CD8-positive, alpha-beta T cell (primary cell): ENCODE measurements at places on chromosomes 4 and X. TPM values are rescaled to one million over a fixed set of nuclear protein-coding genes. Genes with fewer than 3 reads are reported as not detected.
A peak's percentile ranks its signal among the peaks of the same experiment; 100 is the strongest.

- DNase-seq, result no peak
Measured at GRCh38 chr4:111635646-111636045, 509.6 kb upstream of the FAM241A start.

TSPYL2 gene
- total RNA-seq, result 978 TPM

SEPTIN6 gene
- 138 TPM for total RNA-seq

GRCh38 chrX:127649011-127649410 is 403.2 kb downstream of the ACTRT1 start:
- DNase-seq, result no peak

DNA sequence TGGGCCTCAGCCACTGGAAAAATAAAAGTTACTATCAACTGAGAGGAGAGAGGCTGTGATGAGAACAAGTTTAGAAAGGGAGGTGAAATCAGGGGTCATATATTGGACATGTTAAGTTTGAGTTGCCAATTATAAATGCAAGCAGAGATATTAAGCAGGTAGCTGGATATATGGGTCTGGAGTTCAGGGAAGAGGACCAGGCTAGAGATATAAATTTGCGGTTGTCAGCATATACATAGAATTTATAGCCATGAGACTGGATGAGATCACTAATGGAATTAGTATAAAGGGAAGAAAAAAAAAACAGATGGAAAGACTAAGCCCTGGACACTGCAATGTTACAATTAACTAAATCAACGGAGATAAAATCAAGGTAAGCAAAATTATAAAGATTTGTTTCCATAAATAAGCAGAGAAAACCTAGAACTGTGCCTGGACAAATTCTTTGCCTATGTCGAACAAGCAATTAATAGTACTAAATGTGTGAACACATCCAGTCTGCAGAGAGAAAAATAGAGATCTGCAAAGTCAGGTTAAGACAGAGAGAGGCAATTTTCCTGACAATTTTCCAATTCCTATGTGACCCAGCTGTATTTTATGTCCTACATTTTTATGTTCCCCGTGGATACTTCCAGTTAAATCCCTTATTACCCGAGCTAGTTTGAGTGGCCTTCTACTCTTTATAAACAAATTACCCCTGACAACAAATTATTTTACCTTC is 265.4 kb downstream of the GASK1B start:
- no peak for DNase-seq

LAGE3 gene
- total RNA-seq, result 6.6 TPM

DNA sequence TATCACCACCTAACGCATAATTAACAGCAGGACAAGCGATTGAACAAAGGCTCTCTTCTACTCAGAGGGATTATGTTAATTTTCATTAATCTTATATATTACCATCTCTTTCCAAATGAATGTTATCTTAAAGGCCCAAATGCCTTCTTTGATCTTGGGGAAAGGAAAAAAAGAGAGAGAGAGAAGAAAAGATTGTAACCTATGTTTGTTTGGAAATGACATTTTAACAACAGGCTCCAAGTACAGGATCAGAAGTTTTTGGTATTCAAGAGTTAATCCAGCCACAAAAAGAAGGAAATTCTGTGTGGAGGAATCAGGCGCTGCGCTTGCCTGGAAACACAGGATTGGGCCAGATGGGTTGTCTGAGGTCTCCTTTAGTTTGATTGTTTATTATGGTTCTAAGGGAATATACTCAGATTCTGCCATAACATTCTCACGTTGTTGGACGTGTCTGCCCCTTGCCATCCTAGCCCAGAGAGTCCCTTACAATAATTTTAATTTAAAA is 100.7 kb upstream of the STX18 start:
- no peak for DNase-seq

DNA sequence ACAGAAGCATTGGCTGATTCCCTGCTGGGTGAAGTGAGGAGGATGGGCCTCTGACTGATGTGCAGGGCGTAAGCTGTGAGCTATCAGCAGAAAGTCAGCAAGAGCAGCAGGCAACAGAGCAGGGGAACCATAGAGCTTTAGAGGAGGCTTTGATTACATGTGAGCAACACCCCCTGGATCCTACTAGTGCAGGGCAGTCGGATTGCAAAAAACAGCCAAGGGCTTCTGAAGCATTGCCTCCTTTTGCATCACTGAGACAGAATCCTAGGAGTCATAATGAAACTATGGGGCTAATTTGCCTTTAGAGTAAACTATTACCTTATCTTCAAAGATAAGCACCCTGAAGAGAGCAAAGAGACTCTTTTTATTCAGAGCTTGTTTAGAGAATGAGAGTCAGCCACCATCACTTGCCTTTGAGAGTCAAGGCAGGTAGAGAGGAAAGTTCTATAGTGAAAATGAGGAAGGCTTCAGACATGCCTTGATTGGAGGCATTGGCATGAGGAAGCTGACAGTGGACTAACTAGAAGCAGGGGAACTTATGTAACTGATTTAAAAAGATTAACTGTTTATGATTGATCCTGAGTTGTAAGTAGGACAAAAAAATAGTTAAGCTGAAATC is 420.3 kb downstream of the PDHA2 start:
- no peak for DNase-seq

HPSE gene
- 1.1 TPM for total RNA-seq

- DNase-seq, result no peak
Measured at GRCh38 chrX:95885074-95885473, 799.6 kb upstream of the DIAPH2 start.

DNA sequence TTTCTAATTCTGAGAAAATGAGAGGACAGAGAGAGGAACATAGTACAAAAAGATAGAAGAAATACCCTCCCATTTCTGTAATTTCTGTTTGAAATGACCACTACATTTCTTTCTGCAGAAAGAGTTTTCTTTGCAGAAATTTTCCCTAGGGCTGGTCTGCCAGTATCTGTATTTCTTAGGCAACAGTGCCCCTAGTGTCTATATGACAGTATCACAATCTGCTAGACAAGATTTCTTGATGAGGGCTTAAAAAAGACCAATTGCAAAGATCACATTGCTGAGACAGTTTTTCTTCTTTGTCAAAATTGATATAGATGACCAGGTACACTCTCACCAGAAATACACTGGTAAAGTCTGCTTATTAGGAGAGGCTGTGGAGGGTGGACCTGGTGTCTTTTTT is 81.0 kb upstream of the ZDHHC15 start:
- no peak for DNase-seq

DNA sequence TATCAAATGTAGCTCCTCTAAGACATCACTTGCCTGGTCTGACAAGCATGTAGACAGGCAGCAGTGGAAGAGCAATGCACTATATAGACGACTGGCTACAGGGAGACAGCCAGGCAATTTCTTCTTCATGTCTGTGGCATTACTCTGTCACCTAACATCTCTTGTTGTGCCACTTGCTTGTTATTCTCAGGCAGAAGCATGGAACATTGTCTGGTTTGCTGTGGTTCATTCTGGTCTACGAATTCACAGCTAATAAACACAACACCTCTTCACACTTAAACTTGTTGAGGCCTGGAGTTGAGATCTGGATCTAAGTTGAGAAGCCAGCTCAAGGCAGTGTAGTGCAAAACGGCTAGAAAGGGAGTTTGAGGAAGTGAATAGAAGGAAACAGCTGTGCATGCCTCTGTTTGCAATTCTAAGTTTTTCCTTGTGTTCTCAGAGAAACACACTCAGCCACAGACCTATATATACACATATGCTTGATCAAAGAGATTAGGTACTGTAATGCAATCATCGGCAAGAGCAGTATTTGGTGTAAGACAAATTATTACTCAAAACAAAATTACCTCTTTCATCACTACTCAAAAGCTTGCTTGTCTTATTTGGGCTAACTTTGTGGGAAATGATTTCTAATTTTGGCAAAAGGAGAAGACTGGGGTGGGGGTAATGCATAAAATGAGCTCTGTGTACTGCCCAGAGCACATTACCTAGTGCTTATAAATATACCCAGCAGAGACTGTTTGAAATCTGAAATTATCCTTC is 243.8 kb downstream of the PPP3CA start:
- DNase-seq, result no peak

- no peak for DNase-seq
Measured at GRCh38 chr4:165325732-165326512, 1.5 kb upstream of the MSMO1 start.

GRCh38 chr4:152257601-152258066 is 278.3 kb downstream of the FBXW7 start:
- no peak for DNase-seq

- DNase-seq, result peak; percentile 88
Measured at GRCh38 chrX:40097504-40098263, at the start of gene BCOR. BCOR (minus strand) TSS chrX:40097958; CDS start chrX:40077929, 20,029 bp downstream.

PRRG1 gene
- total RNA-seq, result not detected

TCEAL5 gene
- not detected for total RNA-seq

GRCh38 chrX:152070144-152070543 is 68.2 kb downstream of the MAGEA10 start:
- no peak for DNase-seq

ALB gene
- total RNA-seq, result 0.97 TPM

DNA sequence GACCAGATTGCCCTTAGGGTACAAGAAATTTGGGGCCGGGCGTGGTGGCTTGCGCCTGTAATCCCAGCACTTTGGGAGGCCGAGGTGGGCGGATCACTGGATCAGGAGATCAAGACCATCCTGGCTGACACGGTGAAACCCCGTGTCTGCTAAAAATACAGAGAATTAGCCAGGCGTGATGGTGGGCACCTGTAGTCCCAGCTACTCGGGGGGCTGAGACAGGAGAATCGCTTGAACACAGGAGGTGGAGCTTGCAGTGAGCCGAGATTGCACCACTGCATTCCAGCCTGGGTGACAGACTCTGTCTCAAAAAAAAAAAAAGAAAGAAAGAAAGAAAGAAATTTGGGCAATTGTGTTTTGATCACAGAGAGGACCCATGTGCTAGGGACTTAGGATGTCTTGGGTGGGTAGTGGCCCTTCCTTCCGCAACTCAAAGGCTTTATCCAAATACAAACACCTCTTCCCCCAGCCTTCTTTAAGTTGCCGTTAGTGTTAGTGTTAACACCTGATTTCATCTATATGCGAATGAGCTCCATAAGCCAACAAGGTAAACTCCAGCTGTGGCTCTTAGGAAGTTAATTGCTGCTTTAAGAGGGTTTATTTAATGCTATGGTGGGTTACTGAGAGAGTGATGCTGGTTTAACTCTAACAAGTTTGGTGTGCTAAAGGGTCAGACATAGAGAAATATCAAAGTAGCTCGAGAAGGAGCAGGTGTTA is 8.6 kb upstream of the CCDC110 start:
- DNase-seq, result no peak

DNA sequence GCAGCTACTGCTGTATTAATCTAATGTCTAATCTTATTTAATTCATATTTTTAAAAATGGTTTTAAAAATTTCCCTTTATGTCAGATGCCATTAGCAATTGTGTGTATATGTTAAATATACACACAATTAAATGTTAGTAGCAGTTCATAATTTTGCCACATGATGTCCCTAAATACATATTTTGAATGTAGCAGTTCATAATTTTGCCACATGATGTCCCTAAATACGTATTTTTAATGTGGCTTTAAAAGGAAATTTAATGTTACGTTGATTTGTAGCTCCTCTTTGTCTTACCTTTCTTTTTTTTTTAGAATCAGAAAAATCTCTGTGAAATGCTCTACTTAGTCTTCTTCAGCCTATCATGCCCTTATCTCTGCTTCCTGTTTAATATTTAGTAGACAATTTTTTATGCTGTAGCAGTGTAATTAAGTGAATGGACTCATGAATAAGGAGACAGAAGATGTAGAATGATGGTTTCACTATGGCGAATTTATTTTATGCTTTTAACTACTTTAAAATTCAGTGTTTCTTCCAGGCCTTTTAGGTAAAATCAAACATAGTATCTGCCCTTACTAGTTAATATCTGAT is 26.1 kb downstream of the RBM46 start:
- DNase-seq, result peak; percentile 25

CLNK gene
- not detected for total RNA-seq

GRCh38 chr4:680928-681645 is 6.7 kb downstream of the MYL5 start:
- peak; percentile 49 for DNase-seq

KLHL13 gene
- total RNA-seq, result 0.50 TPM

DRP2 gene
- total RNA-seq, result not detected

DNA sequence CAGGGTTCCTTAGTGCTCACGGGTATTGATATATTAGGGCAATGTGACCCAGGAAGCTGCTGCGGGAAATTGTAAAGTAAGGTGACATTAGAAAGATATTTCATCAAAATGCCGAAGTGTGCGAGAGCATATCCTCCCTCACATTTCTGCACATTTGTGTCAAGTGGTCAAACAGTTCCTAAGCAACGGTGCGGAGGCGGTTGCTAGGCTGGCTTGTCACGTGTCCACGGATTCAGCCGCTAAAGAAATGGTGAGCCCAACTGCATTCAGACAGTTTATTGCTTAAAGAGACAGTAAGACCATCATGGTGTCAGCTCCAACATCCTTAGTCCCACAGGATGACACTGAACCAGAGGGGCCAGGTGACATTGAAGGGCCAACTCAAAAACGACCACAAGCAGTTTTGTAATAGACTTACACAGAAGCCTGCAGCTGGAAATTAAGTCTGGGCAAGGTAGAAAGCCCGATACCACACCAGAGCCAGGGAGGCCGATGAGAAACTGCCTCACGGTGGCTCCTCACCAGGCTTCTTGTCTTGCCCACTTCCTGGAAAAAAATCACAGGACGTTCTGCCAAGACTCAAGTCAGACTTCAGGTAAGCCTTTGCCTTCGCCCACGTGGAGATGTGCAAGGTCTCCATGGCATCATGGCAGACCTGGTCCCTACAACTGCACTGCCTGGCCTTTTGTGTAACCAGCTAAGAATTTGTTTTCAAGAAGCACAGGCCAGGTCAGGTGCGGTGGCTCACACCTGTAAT is 50.4 kb downstream of the USP11 start:
- no peak for DNase-seq

MMRN1 gene
- total RNA-seq, result not detected

GRCh38 chrX:150543230-150544155 is 24.9 kb upstream of the MTM1 start:
- DNase-seq, result no peak

ASB5 gene
- not detected for total RNA-seq

KLB gene
- total RNA-seq, result 0.05 TPM

DNA sequence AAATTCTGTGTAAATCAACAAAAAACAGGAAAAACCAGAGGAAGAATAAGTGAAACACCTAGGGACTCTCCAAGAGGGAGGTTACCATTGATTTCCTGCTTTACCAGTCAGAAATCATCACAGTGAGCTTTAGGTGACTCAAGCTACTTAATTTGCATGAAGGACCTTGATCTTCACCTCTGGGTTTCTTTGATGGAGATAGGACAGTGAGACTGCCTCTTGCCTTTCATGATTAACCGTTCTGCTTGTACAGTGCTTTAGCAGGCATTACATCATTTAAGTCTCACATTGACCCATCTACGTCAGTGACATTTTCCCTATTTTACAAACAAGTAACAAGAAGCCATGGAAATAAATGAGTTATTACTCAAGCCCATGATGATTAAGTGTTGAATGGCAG is 3.4 kb upstream of the GK start:
- no peak for DNase-seq

GRCh38 chrX:34563061-34563460 is 94.0 kb downstream of the TMEM47 start:
- DNase-seq, result no peak
